ENCODE measurements at places on chromosomes 2 and 18.

- DNase-seq, result peak; percentile 90
Measured at GRCh38 chr2:226256237-226256636, 543.4 kb downstream of the IRS1 start.

DNA sequence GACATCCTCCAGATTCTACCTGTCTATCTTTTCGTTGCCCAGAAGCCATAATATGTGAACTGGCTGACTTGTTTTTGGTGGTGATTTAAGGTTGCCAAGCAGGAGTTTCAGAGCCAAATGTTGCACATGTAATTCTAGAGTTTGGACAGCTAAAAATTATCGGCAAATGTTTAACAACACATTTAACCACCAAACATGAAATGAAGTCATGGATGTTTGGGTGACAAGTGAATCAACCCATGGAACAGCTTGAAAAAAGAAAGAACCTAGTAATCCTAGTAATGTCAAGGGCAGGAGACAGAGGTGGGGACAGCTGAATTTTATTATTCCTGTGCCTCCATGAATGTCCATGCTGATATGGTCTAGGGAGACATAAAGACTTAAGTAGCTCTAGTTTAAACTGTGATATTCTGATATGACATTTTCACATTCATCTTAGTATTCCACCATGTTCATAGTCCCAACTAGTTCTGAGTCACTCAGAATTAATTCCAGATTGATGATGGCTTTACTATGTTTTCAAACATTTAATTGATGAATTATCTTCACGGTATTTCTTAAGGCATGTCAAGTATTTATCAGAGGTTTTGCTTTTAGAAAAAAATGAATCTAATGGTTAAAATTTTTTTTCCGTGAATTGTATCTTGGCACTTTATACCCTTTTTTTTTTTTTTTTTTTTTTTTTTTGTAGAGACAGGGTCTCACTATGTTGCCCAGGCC, 101.7 kb downstream of the SOCS6 start:
- no peak for DNase-seq

DNA sequence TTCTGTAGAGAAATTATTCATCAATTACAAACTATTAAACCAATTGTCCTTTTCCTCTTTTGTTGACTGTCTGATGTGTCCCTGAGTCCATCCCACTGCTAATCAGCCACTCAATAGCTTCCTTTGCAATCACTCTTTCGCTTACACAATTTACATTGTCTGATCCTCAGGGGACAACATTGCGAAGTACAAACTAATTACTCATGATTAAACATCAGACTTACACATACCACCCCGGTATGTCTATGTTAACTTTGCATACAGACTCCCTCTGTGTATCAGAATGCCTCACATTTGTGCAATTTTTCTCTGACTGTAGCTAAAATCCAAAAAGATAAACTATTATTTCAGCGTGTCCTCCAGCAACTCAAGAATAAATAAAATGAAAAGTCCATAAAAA, 264.4 kb upstream of the REV1 start:
- DNase-seq, result peak; percentile 83

DNA sequence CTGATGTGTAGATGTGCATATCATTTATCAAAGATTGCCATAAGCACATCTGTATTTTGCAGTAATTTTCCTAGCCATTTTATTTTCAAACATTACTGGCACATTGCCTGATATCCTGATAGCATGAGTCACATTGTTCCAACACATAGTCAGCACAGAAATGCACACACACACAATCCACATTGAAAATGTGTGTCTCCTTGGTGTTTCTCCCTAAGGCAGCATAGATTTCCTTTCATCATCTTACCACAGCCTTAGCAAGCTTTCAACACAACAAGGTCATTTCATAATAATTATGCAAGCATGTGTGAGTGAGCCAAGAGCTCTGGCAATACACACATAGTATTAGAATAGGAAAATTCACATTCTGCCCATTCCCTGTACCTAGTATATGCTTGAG, 245.4 kb upstream of the MEIS1 start:
- peak; percentile 93 for DNase-seq

GRCh38 chr2:21837168-21837960, 713.6 kb downstream of the TDRD15 start:
- DNase-seq, result peak; percentile 18

- DNase-seq, result no peak
Measured at GRCh38 chr2:140627136-140627535, 1503.7 kb downstream of the LRP1B start.

DNA sequence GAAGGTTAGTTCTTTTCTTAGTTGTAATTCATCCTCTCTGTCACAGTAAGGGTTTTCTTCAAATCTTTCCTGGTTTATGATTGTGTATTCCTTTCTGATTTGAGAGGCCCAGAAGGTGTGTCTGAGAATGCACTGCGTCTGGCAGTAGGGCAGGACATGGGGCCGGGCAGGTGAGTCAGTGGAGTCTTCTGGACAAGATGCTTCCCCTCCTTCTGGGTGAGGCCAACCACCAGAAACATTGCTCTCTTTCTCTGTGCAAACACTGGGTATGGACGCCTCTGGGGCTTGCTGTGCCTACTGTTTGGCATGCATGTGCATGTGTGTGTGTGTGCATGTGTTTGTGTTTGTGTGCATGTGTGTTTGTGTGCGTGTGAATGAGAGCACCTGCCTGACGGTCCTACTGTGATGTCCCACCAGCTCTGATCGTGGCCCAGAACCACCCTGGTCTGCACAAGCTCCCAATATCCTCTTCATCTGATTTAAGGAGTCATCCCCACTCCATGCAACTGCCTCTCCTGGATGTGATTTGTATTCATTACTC, 93.2 kb upstream of the DLX2 start:
- DNase-seq, result peak; percentile 93

GRCh38 chr2:144530596-144530995, 10.7 kb upstream of the ZEB2 start:
- DNase-seq, result no peak

DNA sequence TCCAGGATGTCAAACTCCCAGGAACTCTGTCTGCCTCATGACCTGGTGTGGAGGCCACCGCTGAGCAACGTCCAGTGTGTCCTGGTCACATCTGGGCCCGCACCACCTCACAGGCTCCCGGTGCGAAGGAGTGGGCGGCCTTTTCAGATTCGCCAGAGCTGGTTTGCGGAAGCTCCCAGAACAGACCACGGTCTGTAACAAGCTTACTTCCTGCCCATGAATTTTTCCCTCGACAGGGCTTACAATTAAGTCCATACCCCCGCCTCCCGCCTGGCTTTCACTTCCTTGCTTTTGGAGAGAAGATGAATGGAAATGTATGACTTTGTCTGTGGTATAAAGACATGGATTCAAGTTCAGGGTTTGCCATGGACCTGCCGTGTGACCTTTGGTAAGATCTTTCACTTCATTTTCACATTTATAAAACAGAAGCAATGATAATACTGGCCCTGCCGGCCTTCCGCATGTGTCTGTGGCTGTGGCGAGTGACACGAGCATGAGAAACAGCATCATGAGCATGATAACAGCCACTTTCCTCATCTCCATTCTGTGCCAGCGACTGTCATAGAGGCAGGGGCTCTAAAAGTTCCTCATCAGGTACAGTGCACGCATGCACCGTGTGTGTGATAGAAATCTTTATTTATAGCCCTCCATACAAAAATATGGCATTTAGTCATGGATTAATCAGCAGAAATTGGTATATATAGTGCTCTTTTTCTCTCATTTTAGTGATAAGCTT, 31.0 kb upstream of the KCNF1 start:
- no peak for DNase-seq

DNA sequence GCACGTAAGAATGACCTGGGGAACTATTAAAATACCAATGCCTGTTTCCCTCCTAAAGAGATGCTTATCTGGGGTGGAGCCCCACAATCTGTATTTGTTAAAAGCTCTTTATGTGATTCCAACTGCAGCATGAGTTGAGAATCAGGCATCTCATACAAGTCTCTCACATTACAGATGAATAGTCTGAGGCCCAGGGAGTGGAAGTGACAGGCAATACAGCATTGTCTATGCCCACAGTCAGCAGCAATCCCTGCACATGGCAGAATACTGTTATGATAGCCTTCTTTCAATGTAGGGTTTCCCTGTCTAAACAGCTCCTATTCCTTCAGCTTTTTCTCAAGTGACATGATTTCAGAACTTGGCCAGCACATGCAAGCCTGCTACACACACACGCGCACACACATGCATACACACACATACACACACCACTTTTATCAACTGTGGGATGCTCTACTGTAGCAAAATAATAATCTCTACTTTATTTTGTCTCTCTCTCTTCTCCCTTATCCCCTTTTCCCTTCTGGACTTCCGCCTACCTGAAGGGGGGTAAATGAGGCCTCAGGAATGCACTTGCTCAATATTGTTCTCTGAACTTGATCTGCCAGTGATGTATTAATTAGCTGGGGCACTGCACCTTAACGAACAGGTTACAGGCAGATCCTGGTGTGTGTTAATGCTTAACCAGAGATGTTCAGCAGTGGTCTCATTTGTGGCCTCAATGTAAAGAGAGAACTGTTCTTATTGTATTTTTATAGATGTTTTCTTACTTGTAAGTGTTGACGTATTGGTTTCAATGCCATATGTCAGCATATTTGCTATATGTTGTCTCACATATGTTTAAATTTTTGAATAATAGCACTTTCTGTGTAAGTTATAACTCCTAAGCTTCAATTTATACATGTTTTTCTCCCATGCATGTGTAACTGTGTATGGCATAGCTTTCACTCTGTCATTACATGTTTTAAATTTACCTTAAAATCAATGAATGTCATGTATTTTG, 116.0 kb downstream of the SETBP1 start:
- no peak for DNase-seq

GRCh38 chr2:68225119-68225632, 27.2 kb downstream of the PPP3R1 start:
- peak; percentile 42 for DNase-seq

DNA sequence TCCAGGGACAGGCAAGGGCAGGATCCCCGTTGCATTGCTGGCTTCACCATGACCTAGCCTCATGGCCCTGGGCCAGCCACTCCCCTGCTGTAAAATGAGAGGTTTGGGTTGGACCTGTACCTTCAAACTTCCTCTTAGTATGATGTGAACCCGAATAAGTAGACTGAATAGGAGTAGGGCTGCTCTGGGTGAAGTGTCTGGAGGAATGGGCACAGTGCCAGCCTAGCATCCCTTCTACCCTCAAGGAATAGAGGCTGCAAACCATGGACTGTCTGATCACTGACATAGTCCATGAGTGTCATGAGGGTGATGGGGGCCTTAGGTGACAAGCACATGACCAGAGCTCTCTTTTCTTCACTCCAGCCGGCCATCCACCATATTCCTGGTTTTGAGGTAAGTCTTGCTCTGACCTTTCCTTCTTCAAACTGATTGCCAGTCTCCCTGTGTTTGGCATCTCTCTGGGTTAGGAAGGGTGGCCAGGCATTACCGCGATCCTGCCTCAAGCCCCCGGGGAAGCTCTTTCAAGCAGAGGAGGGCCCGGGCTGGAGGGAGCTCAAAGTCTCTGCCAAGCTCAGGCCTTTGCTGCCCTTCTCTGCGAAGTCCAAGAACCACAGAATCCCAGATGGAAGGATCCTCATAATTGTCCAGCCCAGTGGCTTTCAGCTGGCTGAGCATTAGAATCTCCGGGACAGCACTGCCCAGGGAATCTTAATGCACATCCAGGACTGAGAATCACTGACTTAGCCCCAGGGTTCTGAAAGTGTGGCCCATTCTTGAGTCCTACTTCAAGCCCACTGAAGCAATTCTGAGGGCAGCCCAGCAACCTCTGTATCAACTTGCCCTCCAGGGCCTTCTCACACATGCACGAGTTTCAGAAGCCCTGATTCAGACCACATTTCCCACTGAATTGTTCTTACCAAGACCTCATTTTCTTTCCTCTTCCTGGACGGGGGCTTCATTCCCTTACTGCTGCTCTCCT, 148.1 kb downstream of the DYSF start:
- DNase-seq, result no peak

- no peak for DNase-seq
Measured at GRCh38 chr18:8741117-8741516, 35.8 kb downstream of the MTCL1 start.

DNA sequence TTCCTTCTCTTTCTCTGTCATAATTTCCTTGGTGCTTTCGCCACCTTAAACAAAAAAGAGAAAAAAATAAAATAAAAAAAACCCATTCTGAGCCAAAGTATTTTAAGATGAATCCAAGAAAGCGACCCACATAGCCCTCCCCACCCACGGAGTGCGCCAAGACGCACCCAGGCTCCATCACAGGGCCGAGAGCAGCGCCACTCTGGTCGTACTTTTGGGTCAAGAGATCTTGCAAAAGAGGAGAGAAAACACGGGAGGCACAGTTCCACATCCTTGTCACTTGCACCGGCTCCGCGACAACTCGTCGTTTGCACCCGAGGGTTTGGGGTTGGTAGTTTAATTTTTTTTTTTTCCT, 1.8 kb upstream of the SP9 start:
- DNase-seq, result no peak

GRCh38 chr2:221571025-221571550, 1.0 kb downstream of the EPHA4 start:
- DNase-seq, result peak; percentile 1

DNA sequence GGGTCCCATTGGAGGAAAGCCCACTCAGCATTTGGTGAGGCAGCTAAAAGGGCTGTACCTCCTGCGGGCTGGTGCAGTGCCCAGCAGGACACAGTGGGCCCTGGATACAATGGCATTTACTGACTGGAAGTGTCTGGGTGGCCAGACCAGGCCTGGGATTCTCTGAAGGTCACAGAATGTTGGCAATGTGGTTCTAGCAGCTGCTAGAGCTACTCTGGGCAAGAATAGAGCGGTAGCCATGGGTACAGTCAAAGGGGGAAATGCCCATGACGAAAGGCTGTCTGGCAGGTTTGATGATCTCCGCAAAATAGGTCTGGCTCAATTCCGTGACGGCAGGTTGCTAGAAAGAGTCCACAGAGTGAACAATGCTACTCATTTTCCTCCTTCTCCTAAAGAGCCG, 241.8 kb downstream of the AFF3 start:
- no peak for DNase-seq

DNA sequence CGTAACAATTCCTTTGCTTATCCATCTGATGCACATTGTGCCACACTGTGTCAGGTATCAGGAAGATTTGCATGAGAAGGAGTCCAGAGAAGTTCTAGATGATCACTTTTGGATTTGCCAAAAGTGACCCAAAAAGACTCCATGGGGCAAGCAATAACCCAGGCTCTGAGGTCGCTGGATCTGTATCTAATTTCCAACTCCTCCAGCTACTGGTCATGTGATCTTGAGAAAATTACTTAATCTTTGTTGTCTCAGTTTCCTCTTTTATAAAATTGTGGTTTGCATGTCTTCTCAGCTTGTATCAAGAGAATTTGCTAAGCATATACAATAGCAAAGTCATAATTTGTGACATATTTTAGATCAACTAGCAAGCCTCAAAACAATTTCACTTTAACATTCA, 61.3 kb upstream of the ITGA4 start:
- DNase-seq, result no peak

Measured in bronchial epithelial cell (primary cell).